NCI-H446 treated with DMSO at 0.1 percent for 48 hours (cell line): ENCODE measurements at places on chromosomes 5 and 9.

DNA sequence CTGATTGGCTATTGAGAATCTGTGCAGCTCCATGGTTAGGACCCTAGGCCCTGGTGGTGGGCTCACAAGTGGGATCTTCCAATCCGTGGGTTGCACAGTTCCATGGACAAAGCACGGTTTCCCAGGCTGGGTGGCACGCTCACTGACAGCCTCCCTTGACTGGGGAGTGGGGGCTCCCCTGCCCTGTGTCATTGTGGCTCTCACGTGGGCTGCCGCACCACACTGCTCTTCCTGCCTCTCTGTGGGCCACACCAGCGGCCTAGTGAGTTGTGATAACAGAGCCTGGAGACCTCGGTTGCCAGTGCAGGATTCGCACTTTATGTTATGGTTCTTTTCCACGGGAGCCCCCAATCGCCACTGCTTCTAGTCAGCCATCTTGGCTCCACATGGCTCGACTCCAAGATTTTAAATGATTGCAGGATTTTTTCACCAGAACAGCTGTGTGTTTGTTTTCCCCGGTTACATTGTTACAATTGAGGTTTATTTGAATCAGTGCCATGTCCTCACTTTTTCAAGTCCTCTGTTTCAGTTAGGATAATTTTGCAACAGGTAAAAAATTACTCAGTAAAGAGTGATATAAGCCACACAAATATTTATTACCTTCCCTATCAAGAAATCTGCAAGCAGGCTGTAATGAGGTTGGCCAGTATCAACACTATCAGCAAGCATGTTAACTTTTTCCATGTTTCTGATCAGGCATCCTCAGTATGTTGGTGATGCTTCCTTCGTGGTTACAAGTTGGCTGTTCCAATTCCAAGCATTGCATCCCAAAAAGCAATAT is 253.8 kb downstream of the ZNF608 start:
- DNase-seq: no peak

DNA sequence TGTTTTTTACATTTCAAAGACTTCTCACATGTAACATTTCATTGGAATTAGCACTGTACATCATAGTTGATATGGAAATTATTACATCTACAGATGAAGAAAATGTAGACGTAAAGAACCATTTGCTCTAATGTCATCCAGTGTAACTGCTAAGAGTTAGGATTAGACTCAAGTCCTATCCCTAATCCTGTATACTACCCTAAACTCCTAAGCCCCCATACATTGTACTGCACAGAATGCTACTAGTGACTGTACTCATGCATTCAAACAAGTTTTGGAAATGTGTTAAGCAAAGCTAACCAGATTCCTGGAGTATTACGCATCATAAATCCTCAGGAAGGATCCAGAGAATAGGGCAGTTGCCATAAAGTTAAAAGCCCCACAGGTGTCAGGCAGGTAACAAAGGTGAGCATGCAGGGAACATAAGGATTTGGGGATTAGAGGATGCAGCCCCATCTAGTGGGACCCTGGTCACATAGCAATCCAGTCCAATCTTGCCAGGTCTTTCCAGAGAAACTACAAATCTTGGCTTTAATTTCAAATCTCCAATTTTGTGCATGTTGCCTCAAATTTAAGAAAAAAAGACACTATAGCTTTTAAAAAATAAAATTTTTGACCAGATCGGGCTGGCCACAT is 32.0 kb downstream of the HAVCR1 start:
- DNase-seq: no peak

GRCh38 chr5:95655575-95655974 is 9.0 kb downstream of the RFESD start:
- DNase-seq: no peak

DNA sequence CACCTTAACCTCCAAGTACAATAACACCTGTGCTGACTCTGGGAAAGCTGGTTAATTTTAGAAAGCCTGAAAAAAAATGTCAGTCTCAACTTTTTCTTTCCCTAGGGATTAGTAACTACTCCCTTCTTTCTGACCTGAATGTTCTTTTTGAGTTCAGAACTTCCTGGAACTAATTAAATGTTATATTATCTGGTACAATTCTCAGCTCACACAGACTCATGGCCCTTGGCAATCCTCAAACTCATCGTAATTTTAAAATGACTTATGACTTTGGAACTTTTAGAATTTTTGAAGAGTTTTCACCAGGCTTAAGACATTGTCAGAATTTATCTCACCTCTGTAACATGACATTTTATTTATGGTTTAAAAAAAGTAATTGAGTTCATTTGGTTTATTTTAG is 315.0 kb downstream of the FER start:
- DNase-seq: no peak

GRCh38 chr5:180852495-180852894 is 8.6 kb downstream of the ZFP62 start:
- no peak for DNase-seq
